ENCODE measurements at places on chromosomes 16 and 17.

DNA sequence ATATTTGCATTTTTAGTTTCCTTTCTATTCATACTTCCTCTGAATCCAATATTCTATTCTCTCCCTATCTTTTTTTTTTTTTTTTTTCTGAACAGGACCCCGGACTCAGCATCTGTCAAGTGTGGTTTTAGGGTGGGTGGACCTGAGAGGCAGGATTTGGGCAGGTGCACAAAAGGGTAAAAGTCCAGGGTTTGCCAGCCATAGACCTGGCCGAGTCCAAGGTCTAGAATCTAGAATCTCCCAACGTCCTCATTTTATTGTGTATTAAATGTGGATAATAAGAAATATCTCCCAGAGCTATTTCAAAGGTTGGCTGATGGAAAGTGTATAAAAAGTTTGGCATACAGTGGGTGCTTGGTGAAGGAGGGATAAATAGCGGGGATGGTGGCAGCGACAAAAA is 273.3 kb upstream of the MAF start:
- no peak for DNase-seq

- DNase-seq: no peak
Measured at GRCh38 chr17:41682631-41683030, 6.1 kb upstream of the EIF1 start.

GRCh38 chr16:69890114-69890891 is 60.8 kb upstream of the CLEC18A start:
- DNase-seq: no peak

DNA sequence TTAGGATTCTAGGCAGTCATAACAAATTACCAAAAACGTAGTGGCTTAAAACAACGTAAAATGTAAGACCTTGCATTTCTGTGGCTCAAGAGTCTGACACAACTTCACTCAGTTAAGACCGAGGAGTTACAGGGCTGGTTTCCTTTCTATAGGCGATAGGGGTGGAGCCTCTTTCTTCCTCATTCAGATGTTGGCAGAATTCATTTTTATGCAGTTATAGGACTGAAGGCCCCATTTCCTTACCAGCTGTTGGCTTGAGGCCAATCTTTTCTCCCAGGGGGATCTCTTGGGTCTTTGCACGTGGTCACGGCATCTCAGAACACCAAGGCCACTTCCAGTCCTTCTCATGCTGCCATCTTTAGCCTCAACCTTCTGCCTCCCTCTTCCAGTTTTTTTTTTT is 145.2 kb downstream of the KCNJ2 start:
- DNase-seq: no peak

DNA sequence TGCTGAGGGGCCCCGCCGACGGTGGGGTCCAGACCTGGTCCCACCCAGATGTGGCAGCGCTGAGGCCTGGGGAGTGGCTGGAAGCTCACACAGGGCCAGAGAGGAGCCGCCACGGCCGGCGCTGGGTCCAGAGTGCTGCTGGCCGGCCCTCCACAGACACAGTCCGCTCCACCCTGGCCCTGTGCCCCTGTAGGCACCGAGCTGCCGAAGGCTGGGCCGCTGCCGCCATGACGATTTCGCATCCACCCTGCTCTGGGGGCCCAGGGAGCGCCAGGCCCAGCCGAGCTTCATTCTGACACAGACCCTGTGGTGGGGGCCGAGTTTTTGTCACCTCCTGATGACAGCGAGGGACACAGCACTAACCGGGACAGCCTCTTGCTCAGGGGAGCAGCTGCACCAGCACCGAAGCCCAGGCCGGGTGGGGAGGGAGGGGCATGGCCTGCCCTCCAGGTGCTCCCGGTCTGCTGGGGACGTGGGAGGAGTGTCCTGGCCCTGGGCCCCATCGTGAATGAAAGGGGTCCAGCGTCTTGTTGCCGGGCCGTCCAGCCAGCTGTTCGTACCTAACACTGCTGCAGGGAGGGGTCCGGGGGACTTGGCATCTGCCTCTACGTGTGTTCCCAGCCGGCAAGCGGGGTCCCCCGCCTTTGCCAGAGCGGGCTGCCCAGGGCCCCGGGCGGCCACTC is 27.1 kb upstream of the SSTR5 start:
- no peak for DNase-seq

- DNase-seq: no peak
Measured at GRCh38 chr17:40191237-40192208, 14.3 kb downstream of the RAPGEFL1 start.

- no peak for DNase-seq
Measured at GRCh38 chr16:85018529-85019236, 7.3 kb upstream of the ZDHHC7 start.

- DNase-seq: no peak
Measured at GRCh38 chr17:17059301-17059890, 17.1 kb downstream of the MPRIP start.

- no peak for DNase-seq
Measured at GRCh38 chr17:75288770-75289114, 491 bp downstream of the SLC25A19 start.

GRCh38 chr17:35856603-35857002 is 12.1 kb downstream of the HEATR9 start:
- DNase-seq: no peak

All from activated naive CD4-positive, alpha-beta T cell (primary cell).